ENCODE measurements at places on chromosomes 3 and 15. TPM values are rescaled to one million over a fixed set of nuclear protein-coding genes. Genes with fewer than 3 reads are reported as not detected.

NAALADL2 gene
- 5.7 TPM for polyA plus RNA-seq

DNA sequence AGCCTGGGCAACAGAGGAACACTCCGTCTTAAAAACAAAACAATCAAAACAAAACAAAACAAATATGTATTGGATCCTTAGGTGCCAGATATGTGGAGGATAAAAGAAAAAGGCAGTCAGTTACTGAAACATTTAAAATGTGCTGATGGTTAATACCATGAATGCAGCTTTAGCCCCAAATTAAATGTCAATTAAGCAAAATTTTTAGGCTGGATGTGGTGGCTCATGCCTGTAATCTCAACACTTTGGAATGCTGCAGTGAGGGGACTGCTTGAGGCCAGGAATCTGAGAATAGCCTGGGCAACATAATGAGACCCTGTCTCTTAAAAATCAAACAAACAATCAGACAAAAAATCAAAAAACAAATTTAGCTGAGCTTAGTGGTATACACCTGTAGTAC, 8.5 kb upstream of the CHMP2B start:
- no peak for DNase-seq

DNA sequence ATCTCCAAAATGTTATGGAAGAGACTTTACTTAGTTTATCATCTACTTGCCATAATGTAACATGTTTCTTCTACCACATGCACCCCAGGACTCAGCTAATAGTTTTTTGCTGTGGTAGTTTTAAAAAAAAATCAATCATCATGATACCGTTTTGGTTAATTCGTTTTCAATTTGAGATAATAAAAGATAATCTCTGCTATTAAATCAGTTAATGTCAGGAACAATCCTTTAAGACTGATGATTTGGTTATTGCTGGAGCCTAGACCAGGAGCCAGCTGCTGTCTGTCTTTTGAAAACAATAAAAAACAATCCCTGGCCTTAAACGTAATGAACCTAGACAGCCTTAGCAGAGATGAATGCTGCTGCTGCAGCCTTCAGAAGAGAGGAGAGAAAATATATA, 403.7 kb downstream of the OXSM start:
- no peak for DNase-seq

GRCh38 chr3:55668359-55668758, 181.3 kb upstream of the WNT5A start:
- no peak for DNase-seq

GRCh38 chr15:99481113-99481950, 84.5 kb upstream of the MEF2A start:
- DNase-seq = no peak

MCTP2 gene
- polyA plus RNA-seq = 0.75 TPM

XIRP1 gene
- polyA plus RNA-seq = 148 TPM

DNA sequence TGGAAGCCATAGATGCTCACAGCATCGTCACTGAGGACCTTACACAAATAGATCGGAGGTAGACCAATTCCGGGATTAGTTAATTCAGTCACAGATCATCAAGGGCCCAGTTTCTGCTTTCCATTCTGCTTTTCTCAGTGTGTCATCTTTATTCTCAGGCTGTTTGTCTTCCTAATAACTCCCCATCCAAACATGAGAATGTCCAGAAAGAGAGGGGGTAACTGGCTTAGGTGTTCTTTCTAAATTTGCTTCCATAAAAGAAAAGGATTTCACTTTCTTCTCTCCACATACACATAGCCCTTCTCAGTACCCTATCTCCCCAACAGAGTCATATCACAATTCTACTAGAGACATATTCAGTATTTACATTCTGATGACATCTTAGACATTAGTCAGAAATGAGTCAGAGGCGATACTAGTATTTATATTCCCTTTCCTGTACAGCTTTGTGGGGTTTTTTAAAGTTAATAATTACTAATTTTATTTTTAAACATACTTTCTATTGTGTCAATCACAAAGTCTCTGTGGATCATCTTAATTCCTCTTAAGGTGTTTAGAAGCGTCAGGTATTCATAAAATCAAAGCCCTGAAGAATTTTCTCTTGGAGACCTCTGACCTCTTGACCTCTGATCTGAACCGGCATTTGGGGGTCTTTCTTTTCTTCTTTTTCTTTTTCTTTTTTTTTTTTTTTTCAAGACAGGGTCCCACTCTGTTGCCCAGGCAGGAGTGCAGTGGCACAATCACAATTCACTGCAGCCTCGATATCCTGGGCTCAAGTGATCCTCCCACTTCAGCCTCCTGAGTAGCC, 24.3 kb upstream of the IL12A start:
- DNase-seq = no peak

GRCh38 chr3:155428563-155428962, 135.1 kb upstream of the STRIT1 start:
- DNase-seq = peak; percentile 61
